NAMALWA (cell line): ENCODE measurements at places on chromosomes 7 and 10.

- no peak for DNase-seq
Observed at GRCh38 chr10:3665316-3665908, 119.6 kb downstream of the KLF6 start.

DNA sequence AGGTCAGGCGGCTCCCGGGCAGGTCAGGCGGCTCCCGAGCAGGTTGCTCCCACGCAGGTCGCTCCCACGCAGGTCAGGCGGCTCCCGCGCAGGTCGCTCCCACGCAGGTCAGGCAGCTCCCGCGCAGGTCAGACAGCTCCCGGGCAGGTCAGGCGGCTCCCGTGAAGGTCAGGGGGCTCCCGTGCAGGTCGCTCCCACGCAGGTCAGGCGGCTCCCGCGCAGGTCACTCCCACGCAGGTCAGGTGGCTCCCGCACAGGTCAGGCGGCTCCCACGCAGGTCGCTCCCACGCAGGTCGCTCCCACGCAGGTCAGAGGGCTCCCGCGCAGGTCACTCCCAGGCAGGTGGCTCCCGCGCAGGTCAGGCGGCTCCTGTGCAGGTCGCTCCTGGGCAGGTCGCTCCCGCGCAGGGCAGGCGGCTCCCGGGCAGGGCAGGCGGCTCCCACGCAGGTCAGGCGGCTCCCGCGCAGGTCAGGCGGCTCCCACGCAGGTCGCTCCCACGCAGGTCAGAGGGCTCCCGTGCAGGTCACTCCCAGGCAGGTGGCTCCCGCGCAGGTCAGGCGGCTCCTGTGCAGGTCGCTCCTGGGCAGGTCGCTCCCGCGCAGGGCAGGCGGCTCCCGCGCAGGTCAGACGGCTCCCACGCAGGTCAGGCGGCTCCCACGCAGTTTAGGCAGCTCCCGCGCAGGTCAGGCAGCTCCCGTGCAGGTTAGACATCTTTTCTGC is 30.7 kb downstream of the PTPRN2 start:
- DNase-seq, result no peak

DNA sequence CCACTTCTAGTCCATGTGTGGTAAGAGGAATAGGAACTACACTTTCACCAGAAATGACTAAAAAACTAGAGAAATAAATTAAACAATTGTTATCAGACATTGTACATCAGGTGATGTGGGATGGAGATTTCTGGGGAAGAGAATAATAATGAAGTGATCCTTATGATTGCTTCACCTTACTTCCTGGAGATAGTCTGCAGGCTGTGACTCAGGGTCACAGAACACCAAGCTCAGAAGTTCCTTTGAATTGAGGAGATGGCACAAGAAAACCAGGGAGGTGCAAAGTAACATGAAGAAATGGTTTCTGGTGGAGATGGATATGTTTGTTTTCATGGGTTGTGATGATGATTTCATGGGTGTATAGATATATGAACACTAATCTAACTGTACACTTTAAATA is 44.5 kb downstream of the ZWINT start:
- DNase-seq, result no peak

DNA sequence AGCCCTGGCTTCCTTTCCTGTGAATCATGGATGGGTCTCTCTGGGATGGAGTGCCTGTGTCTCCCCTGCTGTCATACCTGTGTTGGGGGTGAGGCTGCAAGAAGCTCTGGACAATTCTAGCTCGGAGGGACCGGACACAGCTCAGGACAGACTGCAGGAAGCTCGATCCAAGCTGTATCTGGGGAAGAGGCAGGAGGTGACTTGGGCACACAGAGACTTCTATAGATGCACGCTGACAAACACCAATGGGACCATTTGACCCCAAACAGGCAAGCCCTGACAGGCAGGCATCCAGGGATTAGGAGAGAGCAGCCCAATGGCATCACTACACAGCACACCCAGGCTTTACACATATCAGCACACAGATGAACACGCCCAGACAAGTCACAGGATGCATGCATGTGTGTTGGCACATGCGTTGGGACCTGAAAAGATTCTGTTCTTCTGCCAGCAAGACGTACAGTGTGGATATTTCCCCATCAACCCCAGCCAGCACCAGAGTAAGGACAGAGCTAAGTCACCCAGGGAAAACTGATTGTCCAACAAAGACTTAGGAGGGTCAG is 4.5 kb downstream of the LLCFC1 start:
- no peak for DNase-seq

DNA sequence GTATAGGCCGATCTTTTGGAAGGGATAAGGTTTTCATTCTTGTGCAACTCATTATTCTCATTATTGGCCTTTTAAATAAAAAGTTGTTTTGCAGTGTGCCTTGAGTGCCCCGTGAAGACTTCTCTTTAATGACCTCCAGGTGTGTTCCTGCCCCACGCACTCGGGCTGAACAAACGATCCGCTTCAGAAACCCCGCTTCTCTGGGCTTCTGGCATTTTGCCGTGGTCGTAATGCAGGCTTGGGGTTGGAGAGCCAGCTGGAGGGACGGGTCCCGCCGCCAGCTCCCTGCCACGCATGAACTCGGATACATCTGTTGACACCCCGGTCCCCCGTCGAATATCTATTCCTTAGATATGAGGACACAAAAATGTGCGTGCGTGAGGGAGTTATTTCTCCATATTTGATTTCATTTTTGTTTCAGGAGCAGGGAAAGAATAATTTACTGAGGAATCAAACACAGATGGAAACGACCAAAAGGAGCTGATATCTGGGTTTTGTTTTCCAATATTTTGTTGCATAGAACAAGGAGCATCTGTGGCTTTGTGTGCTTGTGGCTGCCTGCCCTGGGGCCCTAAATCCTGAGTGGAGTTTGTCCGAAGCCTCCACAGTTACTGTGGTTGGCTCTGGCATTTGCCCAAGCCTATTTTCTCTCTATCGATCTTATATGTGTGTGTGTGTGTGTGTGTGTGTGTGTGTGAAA is 17.0 kb upstream of the TTYH3 start:
- DNase-seq, result peak; percentile 74

- DNase-seq, result no peak
Observed at GRCh38 chr7:157565201-157565626, 228.4 kb downstream of the DNAJB6 start.

GRCh38 chr7:102223184-102223583 is 63.5 kb upstream of the SH2B2 start:
- DNase-seq, result no peak

DNA sequence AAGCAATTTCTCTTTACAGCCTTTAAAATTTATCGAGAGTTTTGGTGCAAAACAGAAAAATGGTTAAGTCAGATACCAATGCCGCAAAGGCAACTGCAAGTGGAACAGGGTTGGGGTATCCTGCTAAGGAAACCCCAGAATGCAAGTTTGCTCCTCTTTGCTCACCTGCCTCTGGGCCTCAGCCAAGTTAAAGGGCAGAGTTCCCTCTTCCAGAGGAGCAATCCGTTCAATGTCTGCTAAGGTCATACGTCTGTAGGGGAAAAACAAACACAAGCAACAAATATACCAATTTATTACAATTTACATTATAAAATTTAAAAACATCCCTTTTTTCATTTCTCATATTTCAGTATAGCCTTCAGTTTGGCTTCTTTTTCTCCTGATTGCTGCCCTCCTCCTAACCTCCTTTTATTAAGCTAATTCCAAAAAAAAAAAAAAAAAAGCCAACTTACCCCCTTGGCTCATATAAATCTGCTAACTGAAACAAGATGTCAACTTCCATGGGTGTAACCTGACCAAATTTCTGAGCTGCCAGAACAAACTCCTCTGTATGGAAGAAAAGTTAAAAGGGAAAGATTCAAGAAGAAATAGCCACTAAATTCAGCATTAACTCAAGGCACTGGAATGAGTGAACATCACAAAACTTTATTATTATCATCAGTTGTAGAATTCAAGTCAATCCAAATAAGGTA is 132.6 kb downstream of the SLC25A13 start:
- no peak for DNase-seq

DNA sequence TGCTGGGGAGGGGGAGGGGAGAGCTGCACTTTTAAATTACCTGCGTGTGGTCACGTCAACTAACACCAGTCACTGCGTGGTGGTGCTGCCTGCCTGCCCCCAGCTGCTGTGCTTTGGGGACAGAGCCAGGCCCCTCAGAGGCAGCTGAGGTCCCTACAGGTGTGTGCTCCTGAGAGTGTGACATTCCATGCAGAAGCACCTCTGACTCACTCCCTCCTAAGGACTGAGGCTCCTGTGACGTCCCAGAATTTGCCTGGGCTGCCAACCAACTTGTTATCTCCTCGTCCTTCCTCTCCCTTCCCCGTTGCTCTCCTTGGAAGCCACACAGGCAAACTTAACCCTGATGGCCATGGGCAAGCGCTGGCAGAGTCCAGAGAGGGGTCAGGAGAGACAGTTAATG is 563.0 kb downstream of the PARD3 start:
- DNase-seq, result no peak

- DNase-seq, result no peak
Observed at GRCh38 chr7:150719960-150720891, 3.8 kb downstream of the GIMAP1 start.

DNA sequence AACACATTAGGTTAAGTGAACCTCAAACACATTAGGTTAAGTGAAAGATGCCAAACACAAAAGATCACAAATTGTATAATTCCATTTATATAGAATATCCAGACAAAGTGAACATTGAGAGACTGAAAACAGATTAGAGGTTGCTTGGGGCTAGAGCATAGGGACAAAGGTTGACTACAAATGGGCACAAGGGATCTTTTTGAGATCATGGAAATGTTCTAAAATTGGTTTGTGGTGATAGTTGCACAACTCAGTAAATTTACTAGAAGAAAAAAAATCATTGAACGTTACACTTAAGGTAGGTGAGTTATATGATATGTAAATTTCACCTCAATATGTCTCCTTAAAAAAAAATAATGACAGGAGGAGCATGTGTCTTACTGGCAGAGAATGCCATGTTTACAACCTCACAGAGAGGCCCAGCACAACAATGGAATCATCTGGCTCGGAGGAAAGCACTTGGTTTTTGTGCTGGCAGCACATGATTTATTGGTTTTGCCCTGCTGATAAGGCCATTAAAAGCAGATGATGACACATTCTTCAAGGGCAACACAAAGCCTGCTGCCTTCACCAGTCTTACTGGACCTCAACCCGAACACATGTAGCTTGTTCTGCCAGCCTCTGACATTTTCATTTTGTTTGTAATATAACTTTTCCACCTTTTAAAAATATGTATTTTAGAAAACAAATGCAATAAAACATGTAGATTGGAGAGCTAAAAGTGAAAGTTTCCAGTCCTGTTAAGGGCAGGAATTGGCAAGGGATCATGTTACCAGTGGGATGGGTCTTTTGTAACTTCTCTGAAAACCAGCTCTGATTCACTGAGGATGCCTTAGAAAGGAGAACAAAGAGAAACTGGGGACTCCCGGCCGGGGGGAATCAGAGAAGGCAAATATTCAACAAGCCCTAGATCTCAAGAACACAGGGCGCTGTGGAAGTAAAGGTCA is 11.9 kb upstream of the LMOD2 start:
- no peak for DNase-seq

DNA sequence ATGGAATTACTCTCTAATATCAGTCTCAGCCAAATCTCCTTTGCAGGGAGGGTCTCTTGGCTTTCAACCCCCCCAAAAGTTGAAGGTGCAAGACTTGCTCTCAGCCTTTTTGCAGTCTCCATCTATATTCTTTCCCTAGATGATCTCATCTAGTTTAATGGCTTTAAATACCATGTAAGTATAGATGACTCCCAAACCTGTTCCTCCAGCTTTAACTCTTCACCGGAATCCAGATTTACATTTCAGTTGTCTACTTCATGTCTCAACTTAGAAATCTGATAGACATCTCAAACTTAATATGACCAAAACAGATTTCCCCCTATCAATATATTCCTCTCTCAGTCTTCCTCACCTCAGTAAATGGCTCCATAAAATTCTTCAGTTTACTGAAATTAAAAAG is 9.9 kb upstream of the TAS2R41 start:
- DNase-seq, result no peak

- DNase-seq, result no peak
Observed at GRCh38 chr10:75103881-75104686, 7.4 kb upstream of the SAMD8 start.

GRCh38 chr7:27200761-27201579 is 1.1 kb upstream of the HOXA13 start:
- peak; percentile 64 for DNase-seq

DNA sequence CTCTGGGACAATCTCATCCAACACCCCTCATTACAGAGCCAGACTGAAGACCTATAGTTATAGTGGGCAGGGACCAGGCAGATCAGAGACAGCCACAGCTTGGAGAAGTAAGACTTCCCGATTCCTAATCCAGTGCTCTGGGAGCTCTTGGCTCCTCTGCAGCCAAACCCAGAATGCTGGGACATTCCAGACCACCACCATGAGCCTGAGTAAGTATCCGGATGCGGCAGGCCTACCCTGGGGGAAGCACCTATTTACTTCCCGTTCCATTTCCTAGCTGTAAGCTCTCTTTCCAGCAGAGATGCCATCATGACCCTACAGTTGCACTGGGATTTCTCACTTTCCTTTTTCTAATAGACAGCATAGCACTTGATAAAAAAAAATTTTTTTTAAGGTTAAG is 16.4 kb downstream of the HIP1 start:
- DNase-seq, result no peak

GRCh38 chr10:46091828-46092523 is 45.9 kb upstream of the MSMB start:
- DNase-seq, result no peak

GRCh38 chr10:20085115-20085514 is 268.9 kb downstream of the PLXDC2 start:
- no peak for DNase-seq

DNA sequence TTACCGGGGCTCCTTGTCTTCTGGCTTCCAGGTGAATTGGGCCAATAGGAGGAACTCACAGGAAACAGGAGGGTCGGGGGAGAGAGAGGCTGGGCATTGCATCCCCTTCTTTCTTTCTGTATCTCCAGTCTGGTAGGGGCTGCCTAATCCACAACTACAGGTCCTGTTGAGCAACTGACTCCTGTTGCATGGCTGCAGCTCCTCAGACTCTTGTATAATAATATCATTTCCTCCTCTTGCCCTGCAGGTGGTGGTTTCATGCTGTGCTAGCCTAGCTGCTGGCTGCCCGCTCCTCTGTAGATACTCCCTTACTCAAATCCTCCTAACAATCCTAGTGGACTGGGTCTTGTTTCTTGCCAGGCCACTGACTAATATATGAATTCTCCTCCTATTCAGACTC is 276.5 kb upstream of the SMIM30 start:
- peak; percentile 34 for DNase-seq

- peak; percentile 69 for DNase-seq
Observed at GRCh38 chr7:155644971-155645509, 579 bp downstream of the RBM33 start.

DNA sequence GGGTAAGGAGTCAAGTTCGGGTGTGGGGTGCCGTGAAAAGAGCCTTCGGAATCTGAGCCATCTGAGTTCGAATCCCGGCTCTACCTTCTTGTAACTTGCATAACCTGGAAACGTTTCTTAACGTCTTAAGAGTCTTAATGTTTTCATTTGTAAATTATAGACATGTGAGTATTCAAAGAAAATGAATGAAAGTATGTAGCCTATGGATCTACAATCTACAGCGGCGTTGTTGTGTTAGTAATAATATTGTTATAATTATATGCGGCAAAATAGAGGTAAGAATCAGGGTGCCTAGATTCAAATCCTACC is 559 bp downstream of the VTI1A start:
- no peak for DNase-seq
